ENCODE measurements at places on chromosomes 11 and 22. TPM values are rescaled to one million over a fixed set of nuclear protein-coding genes. Genes with fewer than 3 reads are reported as not detected.

MPZL2 gene
- total RNA-seq: 135 TPM

CYTH4 gene
- 0.40 TPM for total RNA-seq

ANO3 gene
- total RNA-seq: not detected

FGF19 gene
- not detected for total RNA-seq

MMP27 gene
- not detected for total RNA-seq

PKDREJ gene
- not detected for total RNA-seq

APLNR gene
- not detected for total RNA-seq

RFPL1 gene
- total RNA-seq: not detected

OR8D1 gene
- total RNA-seq: not detected

MMP3 gene
- not detected for total RNA-seq

ADORA2A gene
- total RNA-seq: 4.8 TPM

CNGA4 gene
- not detected for total RNA-seq

IL10RA gene
- total RNA-seq: not detected

TUBA8 gene
- total RNA-seq: 11.5 TPM

DEFB131B gene
- not detected for total RNA-seq

ART1 gene
- total RNA-seq: not detected

PACSIN3 gene
- 8.3 TPM for total RNA-seq

DDT gene
- 116 TPM for total RNA-seq

ADM gene
- total RNA-seq: 103 TPM

APOL4 gene
- total RNA-seq: 3.3 TPM

SCO2 gene
- 13.6 TPM for total RNA-seq

TSGA10IP gene
- total RNA-seq: not detected

QSER1 gene
- 12.8 TPM for total RNA-seq

TPH1 gene
- not detected for total RNA-seq

ZBED5 gene
- total RNA-seq: 22.7 TPM

CYP2D6 gene
- not detected for total RNA-seq

C11orf87 gene
- total RNA-seq: not detected

GGTLC2 gene
- total RNA-seq: not detected

SCT gene
- not detected for total RNA-seq

F2 gene
- total RNA-seq: 0.10 TPM

NECTIN1 gene
- total RNA-seq: 13.9 TPM

TRIM6 gene
- 4.7 TPM for total RNA-seq

All from mammary microvascular endothelial cell (primary cell).